ENCODE measurements at places on chromosomes 3 and 15. TPM values are rescaled to one million over a fixed set of nuclear protein-coding genes. Genes with fewer than 3 reads are reported as not detected.

Gene KLHL6
- total RNA-seq = not detected

Gene KLF15
- total RNA-seq = 10.8 TPM

Gene CYP8B1
- not detected for total RNA-seq

Gene ISLR
- total RNA-seq = 0.35 TPM

Gene RHOA
- total RNA-seq = 409 TPM

Gene PIF1
- 64.0 TPM for total RNA-seq

Gene HDGFL3
- 122 TPM for total RNA-seq

Gene TM6SF1
- 0.96 TPM for total RNA-seq

Gene SCN11A
- total RNA-seq = 0.17 TPM

Gene USP50
- not detected for total RNA-seq

Gene SNURF
- total RNA-seq = 188 TPM

Gene NDN
- total RNA-seq = 34.8 TPM

Gene PATL2
- total RNA-seq = 0.46 TPM

Gene SLC30A4
- total RNA-seq = 0.02 TPM

Gene MUSTN1
- total RNA-seq = 0.72 TPM

Gene FAM43A
- total RNA-seq = 2.7 TPM

Gene ALAS1
- total RNA-seq = 39.1 TPM

Measured in H9 (cell line).